ENCODE measurements at places on chromosomes 13 and 19.

DNA sequence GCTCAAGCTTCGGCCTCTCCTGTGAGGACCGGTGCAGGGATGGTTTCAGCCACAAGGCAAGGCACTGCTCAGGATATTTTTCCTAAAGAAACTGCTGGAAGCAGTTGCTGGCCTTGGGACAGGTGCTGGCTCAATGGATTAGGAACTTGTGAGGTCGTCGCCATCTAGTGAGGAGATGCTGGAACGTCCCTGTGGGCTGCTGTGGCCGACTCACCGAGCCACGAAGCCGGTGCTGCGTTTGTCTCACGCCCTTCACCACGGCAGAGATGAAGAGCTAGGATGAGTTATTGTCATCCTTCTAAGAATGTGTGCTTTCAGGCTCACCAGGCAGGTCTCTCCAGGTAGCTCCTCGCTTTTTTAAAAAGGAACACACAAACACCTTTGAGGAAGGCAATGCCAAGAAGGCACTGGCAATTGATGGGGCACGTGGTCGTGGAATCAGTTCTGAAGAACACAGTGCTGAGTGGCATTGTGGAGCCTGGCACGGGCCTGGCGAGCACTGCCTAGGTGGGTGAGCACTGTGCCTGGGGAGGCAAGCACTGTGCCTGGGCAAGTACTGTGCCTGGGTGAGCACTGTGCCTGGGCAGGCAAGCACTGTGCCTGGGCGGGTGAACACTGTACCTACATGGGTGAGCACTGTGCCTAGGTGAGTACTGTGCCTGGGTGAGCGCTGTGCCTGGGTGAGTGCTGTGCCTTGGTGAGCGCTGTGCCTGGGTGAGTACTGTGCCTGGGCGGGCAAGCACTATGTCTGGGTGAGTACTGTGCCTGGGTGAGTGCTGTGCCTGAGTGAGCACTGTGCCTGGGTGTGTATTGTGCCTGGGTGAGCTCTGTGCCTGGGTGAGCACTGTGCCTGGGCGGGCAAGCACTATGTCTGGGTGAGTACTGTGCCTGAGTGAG lies 140.4 kb downstream of the TEX29 start:
- DNase-seq: no peak

DNA sequence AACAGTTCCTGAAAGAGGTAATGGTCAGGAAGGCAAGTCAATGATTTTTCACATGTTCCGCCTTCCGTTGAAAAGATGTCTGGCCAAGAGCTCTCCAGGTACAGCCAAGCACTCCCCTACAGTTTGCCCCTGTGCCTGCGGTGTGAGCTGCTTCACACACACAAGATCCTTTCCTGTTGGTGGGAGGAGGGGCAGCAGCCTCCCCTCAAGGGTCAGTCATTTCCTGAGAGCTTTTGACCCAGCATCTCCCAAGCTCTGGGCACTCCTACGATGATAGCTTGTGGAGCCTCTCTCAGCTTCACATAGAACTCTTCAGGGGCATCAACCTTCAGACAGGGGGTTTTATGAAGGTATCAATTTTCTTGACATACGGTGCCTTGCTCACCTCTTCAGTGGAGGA lies 86.9 kb downstream of the DOCK9 start:
- DNase-seq: no peak

DNA sequence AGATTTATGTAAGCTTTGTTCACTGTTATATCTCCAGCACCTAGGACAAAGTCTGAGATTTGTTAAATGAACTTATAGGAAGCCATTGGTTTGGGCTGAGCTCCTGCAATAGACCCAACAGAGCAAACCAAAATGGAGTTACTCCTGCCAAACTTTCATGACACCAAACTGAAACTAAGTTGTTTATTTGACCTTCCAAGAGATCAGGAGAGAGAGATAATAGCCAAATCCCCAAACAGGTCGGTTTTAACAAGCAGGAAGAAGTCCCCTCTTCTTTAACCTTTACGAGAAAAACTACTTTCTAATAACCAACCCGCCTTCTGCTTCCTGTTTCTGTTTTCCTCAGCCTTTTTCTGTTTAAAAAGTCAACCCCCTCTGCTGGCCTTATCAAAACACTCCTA lies 54.9 kb upstream of the ATP12A start:
- no peak for DNase-seq

DNA sequence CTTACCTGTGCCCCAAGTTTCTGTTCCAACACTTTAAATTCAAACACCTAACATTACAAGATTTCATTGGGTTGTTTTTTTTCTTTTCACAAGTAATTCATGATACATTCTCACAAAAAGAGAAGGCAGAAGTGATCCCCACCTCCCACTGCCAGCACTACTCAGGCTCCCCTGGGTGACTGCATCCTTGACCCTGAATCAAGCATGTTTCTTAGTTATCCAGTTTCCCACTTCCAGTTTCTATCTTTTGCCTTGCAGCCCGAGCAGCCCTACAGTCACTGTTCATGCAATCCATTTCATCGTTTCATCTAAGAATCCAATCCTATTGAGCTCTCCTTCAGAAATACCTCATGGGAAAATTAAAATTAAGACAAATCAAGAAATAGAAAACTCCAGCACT lies 61.4 kb downstream of the RNASEH2B start:
- no peak for DNase-seq

- DNase-seq: no peak
Observed at GRCh38 chr13:92459306-92459705, 767.3 kb upstream of the GPC6 start.

- no peak for DNase-seq
Observed at GRCh38 chr13:40653527-40654318, 12.7 kb downstream of the FOXO1 start.

- DNase-seq: no peak
Observed at GRCh38 chr19:11053817-11054195, 35.5 kb upstream of the LDLR start.

DNA sequence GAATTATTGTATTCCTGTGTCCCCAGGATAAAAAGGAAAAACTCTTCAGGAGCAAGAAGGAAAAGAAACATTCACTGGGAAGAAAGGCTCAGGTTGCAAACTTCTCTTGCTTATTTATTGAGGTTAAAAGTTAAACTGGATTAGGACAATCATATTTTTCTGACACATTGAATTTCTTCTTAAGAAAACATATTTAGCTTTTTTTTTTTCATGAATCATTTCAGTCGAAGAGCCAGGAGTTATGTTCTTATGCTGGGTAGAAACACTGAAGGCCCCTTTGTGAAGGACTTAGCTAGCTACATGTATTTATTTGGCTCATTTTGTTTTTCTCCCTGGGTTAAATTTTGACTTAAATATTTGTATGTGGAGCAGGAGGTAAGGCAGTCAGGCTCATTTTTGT lies 434.0 kb downstream of the KLF5 start:
- no peak for DNase-seq

- DNase-seq: no peak
Observed at GRCh38 chr19:6740589-6741343, 1.3 kb downstream of the TRIP10 start.

DNA sequence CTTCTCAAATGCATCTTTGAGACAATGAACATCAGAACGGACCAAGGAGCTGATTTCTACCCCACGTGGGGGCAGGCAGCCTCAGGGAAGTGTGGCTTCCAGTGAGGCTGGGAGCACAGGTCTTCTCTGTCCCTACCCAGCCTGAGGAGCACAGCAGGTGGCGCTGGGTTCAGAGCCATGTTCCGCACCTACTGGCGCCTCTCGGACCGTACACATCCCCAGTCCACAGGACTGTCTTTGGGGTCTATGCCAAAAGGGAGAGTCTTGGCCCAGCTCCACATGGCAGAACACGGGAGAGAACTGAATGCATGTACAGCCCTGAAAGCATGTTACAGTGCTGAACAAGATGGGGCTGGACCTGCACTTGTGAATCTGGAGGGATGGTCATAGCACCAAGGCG lies 22.6 kb downstream of the SUGP1 start:
- DNase-seq: no peak

DNA sequence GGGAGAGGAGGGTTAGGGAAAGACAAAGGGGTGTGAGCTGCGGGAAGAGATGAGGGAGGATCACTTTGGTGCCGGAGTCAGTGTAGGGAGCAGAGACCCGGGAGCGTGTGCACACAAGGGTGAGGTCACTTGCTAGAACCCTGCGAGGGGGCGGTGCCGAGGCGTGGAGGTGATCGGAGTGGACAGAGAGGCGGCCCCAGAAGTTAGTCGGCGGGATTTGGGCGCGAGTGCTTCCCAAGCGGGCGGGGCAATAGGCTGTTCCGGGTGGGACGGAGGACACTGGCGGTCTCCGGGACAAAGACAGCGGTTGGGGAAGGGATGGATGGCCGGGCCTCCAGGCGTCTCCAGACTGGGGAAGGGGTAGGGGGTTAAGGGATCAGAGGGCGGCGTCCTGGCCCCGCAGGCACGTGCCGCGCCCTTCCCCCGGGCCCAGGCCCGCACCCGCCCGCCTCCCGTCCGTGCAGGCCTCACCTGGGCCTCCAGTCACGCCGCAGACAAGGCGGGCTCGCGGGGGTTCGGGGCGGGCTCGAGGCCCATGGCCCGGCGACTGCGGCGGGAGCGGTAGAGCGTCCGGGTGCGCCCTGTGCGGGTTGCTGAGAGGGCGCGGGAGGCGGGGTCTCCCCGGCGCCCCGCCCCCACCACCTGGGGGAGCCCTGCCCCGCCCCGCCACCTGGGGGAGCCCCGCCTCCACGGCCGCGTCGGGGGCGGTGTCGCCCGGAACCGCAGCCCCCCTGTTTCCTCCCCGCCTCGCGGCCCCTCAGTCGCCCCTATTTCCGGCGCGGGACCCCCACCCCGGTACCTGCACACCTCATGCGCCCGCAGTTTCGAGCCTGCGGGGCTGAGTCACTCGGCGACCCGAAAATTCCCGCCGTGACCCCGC lies at the start of gene LPAR2:
Gene LPAR2, minus strand, starts transcription at position 600 of the 880 bp plus-strand sequence. CDS start 945 bp downstream, outside the sequence.
- DNase-seq: no peak

DNA sequence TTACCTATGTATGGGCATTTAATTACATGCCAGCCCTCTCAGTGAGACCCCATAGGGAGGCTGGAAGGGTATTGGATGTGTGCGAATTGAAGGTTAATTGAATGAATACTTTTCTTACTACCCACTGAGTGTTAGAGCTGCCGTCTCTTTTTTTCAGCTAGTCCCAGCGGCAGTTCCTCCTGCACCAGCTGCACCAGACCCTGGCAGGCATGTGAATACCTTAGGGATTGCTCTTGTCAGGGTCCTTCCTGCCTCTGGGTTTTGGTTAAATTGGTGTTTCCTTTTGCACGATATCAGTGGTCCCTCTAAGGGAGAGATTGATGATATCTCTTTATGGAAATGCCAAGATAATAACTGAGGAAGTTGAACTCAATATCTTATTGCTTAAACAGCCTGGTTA lies 9.8 kb upstream of the CXCL17 start:
- no peak for DNase-seq

DNA sequence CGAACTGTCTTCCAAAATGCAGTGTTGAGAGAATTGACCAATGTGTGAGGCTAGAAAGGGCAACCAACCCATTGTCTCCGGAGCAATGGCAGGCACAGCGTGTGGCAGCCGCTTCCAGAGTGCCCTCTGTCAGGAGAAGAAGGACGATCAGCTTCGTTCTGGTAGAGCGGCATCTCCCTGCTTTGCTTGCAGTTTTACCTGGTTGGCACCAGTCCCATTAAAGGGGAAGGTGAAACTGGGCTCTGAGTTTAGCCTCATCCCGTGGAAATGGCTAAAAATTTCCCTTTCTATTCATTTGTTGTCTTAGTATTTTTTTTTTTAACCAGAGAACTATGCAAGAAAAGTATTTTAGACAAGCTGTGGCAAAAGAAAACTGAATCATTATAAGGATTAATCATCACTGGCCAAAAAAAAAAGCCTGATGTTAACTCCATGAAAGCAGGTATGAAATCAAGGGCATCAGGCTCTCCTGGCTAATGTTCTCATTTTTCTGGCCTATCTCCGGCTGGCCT lies 81.5 kb upstream of the SLC7A1 start:
- DNase-seq: no peak

GRCh38 chr19:45765702-45766295 lies 3.3 kb downstream of the SIX5 start:
- no peak for DNase-seq

DNA sequence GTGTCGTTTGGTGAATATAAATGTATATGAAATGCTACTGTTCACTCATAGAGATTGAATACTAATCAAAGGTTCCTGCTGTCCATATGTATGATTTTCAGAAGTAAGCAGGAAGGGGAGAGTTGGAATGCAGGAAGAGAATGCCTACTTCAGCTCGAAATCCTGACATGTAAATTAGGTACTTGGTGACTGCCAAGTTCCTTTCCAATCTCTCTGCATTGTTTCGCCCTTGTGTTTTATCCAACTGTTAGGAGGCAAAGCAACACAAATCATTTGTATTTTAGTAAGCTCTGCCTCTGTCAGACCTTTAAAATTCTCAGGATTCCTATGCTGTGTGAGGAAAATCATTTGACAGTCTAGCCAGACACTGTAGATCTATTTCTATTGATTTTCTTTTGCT lies 9.0 kb downstream of the STARD13 start:
- DNase-seq: no peak

- DNase-seq: no peak
Observed at GRCh38 chr13:50460358-50460757, 383.1 kb downstream of the DLEU7 start.

DNA sequence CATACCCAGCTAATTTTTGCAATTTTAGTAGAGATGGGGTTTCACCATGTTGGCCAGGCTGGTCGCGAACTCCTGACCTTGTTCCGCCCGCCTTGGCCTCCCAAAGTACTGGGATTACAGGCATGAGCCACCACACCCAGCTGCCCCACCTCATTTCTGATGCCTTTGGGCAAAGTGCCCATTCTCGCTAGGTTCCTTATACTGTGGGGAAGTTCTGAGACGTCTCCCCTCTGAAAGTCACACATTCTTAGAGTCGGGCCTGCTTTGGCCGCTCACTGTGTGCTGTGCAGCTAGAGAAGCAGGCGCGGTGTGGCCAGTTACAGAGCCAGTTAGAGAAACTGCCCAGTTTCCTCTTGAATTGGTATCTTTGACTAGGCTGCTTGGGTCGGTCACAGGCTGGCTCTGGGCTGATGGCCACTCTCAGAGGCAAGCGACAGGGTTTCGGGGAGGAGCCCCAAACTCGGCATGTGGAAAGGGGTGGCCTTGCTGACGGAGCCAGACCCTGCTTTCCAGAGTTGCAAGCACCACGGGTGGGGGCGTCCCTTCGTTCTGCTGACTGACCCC lies 18.0 kb downstream of the PRAM1 start:
- no peak for DNase-seq

- peak; percentile 15 for DNase-seq
Observed at GRCh38 chr13:51584731-51585672, 740 bp downstream of the WDFY2 start.

DNA sequence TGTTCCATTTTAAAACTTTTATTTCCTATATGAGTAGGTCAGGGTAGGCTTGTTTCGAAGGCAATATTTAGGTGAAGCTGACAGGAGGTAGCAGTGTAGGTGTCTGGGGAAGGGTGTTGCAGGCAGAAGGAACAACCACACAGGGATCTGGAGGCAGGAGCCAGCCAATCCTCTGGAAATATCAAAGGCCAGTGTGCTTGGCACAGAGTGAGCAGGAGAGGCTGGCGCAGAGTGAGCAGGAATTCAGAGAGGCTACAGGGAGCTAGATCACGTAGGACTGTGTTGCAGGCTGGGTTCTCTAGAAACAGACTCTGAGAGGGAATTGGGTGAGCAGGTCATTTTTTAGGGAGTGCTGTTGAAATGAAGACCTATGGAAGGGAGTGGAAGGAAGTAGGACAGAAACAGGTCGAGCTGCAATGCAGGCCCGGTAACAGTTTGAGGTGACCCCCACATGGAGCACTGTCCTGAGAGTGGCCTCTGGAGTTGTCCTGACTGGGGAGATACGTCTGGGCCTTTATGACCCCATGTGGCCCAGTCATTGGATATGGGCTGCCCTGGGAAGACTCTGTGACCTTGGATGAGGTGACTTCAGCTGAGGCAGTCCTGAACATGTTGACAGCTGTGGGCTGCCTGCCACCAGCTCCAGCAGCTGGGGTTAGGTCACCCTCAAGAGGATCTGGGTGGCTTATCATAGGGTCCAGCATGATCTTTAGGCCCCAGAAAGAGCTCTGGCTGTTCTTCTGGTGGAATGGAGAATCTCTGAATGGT lies 51.7 kb downstream of the ERCC5 start:
- no peak for DNase-seq

Measured in thoracic aorta (tissue), 2 donors.